ENCODE measurements at places on chromosomes 5 and 9.

DNA sequence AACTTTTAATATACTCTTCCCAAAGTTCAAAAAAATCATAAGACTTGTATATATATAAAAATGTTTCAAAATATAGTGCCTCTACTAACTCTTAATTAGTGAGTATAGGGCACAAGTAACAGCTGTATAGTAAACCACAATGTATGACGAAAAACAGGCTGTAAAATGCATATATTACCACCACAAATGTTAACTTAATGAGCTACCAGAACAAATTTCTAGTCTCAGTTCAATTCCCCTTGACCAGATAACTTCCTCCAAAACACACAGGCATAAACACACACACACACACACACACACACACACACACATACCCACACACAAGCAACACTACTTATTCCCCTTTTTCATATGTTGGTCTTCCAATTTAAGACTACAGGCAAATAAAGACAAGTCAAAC, 78.8 kb downstream of the FBXL17 start:
- DNase-seq: no peak

DNA sequence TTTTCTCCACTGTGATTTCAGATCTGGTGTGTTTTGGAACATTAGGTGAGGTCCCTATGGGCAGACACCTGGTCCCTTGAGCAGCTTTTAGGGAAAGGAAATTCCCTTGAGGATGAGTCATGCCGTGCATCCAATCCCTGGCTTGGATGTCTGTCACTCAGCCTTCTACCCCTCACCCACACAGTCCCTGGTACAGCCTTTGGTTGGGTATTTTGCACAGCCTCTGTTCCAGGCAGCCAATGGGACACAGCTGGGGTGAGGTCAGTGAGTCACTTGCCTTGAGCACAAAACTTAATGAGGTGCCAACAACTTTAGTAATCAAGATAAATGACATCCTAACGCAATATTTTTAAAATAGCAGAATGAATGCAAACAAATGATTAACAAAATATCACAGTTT, 22.7 kb upstream of the SVEP1 start:
- no peak for DNase-seq

DNA sequence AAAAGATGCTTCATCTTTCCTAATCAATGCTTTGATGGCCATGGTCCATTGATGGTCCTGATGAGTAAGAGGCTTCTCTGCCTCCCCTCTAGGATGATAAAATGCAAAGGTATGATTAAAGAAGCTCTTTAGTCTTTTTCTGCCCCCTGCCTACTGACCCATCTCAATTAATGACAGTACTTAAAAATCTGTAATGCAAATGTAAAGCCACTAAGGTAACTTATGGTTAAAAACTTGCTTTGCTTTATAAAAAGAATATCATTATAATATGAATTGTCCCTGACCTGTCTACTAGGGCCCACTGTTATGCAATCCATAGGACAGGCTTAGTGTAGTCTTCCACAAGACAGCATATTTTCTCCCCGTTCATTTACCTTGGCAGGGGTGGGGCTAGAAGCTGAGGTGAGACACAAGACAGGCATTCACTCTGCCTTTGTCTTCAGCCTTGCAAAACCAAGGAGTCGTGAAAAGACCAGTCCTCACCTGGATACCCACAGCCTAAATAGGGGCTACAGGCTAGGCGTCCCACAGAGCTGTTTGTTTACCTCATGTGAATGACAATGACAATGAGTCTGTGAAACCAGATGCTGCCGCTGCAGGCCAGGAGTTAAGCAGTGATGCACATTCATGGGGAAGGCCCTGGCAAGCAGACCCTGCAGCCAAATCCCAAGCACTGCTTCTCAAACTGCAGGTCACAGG, 60.4 kb downstream of the BNC2 start:
- no peak for DNase-seq

DNA sequence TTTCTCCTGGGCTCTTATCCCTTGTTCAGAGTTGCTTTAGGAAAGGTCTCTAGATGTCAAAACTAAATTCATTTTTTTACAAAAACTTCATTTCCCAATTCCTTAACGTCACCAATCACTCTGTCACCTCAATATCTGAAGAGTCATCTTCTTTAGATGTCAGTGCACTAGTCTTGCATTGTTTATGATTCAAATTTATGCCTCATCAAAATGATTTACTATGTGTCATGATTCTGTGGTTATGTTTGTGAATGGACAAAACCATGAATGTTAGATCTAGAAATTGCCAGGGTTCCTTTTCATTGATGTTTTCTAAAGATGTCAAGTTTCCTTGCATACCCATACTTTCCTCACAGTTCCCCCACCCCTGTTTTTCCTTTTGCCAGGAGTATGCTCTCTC, 21.5 kb downstream of the CWC27 start:
- DNase-seq: no peak

- no peak for DNase-seq
Measured at GRCh38 chr9:136120438-136120844, 1.8 kb upstream of the TMEM250 start.

- no peak for DNase-seq
Measured at GRCh38 chr5:127705120-127705892, 2.1 kb downstream of the CCDC192 start.

GRCh38 chr5:18800293-18801025, 1166.2 kb downstream of the TAF11L14 start:
- no peak for DNase-seq

DNA sequence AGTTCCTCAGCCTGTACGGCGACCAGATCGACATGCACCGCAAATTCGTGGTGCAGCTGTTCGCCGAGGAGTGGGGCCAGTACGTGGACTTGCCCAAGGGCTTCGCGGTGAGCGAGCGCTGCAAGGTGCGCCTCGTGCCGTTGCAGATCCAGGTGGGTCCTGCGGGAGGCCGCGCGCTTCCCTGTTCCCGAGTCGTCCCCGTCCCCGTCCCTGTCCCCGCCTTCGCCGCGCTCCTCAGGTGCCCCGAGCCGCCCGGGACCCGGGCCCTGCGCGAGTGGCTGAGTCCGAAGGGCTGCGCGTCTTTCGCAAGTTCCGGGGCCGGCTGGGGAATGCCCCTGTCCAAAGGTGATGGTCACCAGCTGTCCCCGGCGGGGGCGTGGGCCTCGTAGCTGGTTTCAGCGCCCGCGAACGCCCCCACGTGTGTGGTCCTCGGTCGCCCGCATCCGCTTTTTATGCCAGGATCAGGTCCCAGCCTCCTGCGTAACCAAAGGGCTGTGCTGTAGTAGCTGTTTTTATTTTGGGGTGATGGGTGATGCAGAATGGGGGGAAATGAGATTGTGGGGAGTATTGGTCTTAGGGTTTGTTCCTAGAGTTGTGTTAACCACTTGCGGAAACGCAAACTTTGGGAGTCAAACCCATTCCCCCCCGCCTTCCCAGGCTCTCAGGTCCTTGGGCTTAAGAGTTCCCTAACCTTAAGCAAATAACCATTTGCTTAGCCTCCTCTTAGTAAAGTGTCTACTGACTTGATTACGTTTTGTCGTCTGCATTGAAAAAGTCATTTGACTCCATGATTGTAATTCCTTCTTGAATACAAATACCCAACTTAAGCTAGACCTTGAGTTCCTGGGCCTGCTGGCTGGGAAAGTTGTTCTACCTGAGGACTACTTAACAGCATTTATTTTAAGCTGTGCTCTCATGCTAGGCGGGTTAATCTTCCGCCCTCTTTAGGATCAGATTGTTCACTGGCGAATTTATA, 663 bp downstream of the ISOC1 start:
- peak; percentile 42 for DNase-seq

GRCh38 chr5:36215910-36216309, 25.8 kb downstream of the NADK2 start:
- no peak for DNase-seq

DNA sequence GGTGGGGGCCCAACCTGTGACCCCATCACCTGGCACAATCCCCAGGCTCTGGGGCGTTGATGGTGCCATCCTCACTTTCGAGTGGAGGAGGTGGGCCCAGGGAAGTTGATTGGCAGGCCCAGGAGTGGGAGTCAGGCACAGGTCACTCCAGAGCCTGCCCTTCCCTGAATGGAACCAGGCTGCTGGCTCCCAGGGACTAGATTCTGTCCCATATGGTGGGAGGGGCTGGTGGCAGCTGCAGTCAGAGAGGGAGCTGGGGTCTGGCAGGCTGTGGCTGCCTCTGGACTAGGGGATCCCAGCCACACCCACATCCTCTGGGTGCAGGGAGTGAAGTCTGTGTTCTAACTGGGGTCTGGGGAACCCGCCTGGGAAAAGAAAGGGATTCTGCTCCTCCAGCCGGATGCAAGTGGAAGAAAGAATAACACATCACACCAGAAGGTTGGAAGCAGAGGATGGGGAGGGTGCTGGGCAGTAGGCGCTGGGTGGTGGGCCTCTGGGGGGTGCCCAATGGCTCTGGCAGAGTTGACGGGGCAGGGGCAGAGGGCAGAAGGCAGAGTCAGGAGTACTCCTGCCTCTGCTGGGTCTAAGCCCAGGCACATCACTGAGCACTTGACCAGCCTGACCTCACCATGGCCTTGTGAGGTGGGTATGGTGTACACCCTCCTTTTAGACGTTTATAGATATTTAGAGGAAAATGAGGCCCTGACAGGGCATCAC, 25.8 kb downstream of the CEL start:
- DNase-seq: no peak

DNA sequence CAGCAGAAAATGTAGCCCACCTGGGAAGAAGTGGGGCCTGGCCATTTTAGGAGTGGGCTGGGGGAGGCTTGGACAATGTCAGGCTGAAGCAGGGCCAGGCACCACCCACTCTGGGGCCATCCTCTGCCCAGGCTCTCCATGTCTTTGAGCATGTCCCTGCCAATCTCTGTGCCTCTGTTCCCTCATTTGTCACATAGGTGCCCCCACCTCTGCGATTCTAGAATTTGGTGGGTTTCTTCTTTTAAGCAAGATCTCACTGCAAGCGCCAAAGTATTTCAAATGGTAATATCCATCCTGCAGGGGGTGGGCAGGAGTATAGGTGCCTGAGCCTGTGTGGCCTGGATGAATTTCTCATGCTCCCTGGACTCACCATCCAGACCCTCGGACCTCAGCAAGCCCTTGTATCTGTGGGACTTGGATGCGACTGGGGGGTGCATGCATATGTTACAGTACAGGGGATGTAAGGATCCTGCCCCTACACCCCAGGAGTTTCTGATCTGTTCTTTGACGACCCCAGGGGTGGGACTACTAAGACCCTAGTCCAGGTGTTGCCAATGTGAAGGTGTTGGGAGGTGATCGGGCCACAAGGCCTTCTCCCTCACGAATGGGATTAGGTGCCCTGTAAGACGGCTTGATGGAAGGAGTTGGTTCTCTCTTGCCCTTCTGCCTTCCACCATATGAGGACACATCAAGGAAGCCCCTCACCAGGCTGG, 4.3 kb downstream of the CD74 start:
- DNase-seq: no peak

DNA sequence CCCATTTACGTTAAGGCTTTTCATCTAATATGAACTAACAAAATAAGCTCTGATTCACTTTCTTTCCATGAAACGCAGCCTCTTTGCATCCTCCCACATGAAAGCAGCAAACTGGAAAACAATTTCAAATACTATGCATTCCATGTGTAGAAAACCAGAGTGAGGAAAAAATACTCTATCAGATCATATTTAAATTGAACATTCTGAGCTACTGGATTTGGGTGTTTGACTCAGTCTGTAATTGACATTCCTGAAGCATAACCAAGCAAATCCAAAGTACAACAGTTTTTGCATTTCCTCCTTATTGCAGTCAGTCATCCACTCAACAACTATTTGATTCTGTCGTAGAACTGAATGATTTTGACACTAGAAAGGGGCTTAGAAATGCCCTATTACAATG, 399.1 kb upstream of the NMUR2 start:
- DNase-seq: no peak

GRCh38 chr5:159782197-159782994, 133.9 kb upstream of the ADRA1B start:
- no peak for DNase-seq

DNA sequence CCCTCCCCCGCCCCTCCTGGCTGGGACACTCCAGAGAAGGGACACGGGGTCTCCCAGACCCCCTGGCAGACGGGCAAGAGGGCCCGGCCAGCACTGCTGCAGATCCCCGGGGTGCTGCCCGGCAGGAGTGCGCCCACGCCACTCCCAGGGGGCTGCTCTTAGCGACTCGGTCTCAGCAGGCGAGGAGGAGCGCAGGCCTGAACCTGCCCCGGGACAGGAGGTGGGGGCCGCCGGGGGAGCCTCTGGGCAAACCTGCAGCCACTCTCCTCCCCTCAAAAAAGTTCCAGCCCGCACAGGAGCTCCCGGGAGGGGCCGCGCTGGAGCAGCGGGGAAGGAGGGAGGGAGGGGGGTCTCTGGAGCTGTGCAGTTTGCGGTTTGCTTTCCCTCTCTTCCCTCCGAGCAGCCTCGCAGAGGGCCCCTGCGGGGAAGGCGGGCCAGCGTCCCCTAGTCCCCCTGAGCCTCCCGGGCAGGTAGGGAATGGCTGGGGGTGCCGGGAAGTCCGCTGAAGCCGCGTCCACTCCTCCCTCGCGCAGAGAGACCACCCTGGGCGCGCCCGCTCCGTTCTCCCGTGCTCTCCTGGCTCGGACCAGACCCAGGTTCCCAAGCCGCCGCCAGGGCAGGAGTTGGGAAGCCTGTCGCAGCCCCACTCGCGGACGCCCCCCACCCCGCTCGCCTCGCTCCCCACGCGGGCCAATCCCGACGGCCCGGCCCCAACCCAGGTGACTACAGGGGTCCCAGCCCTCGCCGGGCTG, 44.2 kb downstream of the NACC2 start:
- DNase-seq: no peak

- DNase-seq: no peak
Measured at GRCh38 chr9:72983512-72984225, 30.8 kb upstream of the ALDH1A1 start.

DNA sequence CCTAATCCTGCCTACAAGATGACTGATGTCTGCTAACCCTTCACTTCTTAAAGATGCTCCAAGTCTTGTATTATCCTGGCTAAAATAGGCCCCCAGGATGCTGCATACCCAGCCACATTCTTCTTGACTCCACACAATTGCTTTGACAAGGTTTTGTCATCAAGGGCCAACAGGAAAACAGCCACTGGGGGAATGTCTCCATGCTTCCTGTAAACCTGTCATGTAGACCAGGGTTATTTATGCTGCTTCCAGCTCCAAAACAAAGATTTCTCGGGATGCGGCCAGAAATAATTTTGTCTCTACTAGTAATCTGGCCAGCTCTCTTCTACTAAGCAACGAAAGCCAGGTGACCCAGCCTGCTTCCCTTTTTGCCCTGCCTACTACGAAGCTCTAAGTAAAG, 53.8 kb downstream of the SHB start:
- no peak for DNase-seq

DNA sequence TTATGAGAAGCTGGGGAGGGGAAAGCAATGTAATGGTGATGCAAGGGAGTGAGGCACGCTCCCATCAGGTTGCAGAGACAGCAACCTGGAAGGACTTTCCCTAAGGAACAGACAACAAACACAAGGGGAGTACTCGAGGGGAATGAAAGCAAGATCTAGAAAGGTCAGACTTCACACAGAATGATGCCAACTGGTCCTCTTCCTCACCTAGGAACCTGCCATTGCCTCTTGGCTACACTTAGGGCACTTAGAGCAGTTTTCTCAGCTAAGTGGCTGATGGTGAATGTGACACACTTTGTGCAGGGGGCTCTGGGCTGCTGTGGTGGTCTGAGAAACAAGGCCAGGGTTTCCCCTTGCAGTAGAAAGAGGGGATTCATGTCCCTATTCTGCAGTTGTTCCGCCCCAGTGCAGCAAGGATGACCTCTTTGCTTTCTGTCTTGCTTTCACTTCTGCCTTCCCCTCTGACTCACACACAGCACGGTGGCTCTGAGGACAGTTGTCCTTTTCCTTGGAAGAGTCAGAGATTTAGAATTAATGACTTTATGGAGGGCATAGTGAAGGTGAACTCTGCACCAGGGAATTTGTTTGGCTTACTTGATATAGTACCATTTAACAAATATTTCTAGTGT, 394.0 kb upstream of the KLF4 start:
- no peak for DNase-seq
